Activated CD8-positive, alpha-beta memory T cell treated with anti-CD3 and anti-CD28 coated beads for 1 hour (primary cell): ENCODE measurements at places on chromosomes 5 and 9.

- DNase-seq: no peak
These were observed 132.8 kb upstream of the RAI14 start for GRCh38 chr5:34523387-34523726.

- no peak for DNase-seq
These were observed 319.4 kb downstream of the TLR4 start for GRCh38 chr9:118023644-118024043.

GRCh38 chr5:109654455-109654854, 35.3 kb upstream of the MAN2A1 start:
- DNase-seq: no peak

DNA sequence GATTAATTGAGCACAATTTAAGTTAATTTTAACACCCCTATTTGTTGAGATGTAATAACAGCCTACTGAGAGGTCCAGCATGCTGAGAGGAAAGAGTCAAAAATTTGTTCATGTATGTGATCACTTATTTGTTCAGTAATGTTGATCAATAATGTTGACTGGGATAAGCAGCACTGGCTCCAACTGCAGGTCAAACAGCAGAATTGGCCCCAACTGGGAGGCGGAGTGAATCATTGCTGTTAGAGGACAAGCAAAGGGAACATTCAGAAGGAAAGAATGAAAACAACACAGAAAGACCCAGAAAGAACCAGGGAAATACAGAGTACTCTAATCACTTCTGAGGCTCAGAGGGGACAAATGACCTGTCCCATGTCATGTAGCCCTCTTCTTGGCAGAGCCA, 221.1 kb downstream of the COMMD10 start:
- no peak for DNase-seq

- DNase-seq: no peak
These were observed 9.3 kb downstream of the STOM start for GRCh38 chr9:121360601-121361374.

GRCh38 chr9:4661165-4661564, 929 bp upstream of the PLPP6 start:
- DNase-seq: no peak

GRCh38 chr5:68746643-68747420, 347.0 kb upstream of the SLC30A5 start:
- DNase-seq: no peak

- DNase-seq: no peak
These were observed 218.5 kb upstream of the DAPK1 start for GRCh38 chr9:87278971-87279733.

DNA sequence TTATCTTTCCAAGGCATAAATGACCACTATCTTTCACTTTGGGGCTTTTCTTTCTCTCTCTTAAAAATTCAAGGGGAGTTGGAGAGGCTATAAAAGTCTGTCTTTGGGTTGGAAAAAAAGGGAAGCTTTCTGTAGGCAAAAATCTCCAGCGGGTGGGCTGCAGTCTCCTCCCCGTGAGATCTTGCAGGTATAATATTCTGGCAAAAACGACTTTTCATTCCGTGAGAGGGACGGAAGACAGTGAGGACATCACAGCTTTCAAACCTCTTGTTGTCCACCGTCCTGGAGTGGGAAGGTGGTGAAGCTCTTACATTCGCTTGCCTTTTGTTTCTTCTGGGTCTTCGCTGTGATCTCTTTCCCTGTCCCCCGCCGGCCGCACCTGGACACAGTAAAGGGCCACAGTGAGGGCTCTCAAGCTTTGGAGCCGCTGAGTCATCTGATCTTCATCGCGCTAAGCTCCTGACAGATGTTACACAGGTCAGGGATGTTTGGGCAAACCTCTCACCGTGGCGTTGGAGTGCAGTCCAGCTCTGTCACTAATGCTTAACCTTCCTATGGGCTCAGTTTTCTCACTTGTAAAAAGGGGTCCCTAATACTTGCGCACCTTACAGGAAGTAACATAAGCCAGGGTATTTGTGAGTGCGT, 61.9 kb upstream of the MEGF10 start:
- no peak for DNase-seq

- no peak for DNase-seq
These were observed 112.9 kb upstream of the FER start for GRCh38 chr5:108634617-108635288.

DNA sequence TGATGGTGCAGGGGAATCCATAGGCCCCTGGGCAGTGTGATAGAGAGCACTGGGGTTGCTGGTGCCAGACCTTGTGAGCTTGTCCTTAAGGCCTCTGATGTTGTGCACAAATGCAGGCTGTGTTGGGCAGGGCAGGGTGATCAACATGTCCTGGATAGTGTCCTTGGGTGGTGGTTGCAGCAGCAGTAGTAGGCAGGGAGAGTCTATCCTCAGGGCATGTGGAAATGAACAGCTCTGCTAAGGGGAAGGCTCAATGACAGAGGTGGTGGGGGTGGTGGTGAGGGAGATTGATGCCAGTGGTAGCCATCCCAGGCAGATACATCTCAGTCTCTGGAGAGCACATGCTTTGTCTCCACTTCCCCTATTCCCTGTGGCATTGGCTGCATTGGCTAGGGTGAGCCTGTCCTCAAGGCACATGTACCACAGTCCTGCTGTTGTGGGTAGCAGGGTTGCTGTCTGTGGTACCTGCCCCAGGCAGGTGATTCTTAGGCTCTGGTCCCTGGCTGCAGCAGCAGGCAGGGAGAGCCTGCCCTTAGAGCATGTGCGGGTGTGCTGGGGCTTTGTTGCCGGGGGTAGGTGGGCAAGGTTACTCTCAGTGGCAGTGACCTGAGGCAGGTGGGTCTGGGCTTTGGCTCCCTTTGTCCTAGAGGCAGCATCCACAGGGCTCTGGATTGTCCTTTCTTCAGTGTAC, 111.1 kb downstream of the WDR70 start:
- DNase-seq: no peak

DNA sequence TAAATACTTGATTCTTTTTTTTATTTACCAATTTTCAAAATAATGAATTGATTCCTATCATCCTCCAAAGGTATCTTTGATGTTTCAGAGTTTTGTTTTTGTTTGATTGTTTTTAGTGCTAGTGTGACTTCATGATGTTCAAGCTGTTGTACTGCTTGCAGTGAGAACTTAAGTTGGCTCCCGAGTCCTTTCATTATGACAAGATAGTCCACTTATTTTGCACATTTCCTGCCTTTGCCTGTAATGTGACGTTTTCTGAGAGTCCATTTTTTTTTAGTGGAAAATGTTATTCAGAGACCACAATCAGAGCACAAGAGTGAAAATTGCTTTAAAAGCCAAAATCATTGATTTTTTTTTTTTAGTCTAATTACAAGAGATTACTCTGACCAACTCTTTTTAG, 60.1 kb upstream of the FCHO2 start:
- no peak for DNase-seq

- DNase-seq: no peak
These were observed 9.0 kb upstream of the PRR7 start for GRCh38 chr5:177437623-177438022.
